Transverse colon (tissue), 4 donors: ENCODE measurements at places on chromosomes 12 and 14.

GRCh38 chr12:93578221-93578620 lies 5.7 kb downstream of the SOCS2 start:
- no peak for DNase-seq

- DNase-seq = peak; percentile 65
Measured at GRCh38 chr12:95173392-95174251, 43.6 kb downstream of the FGD6 start.

DNA sequence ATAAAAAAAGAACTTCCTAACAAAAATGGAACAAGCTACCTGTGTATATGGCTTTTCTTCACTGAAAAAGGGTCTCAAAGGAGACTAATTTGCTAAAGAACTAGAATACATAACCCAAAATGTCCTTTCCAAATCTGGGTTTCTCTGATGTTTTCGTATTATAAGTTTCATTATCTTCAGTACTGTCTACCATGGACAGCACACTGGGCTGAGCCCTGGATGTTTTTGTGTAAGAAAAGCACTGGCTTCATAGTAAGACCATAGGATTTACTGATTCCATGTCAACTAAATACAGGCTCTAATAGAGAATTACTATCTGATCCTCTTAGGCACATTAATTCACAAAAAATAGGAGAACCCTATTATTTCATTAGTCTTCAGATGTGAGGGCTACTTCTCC lies 94.3 kb upstream of the GPHB5 start:
- no peak for DNase-seq

GRCh38 chr14:102749393-102750305 lies 27.6 kb upstream of the TRAF3 start:
- no peak for DNase-seq

DNA sequence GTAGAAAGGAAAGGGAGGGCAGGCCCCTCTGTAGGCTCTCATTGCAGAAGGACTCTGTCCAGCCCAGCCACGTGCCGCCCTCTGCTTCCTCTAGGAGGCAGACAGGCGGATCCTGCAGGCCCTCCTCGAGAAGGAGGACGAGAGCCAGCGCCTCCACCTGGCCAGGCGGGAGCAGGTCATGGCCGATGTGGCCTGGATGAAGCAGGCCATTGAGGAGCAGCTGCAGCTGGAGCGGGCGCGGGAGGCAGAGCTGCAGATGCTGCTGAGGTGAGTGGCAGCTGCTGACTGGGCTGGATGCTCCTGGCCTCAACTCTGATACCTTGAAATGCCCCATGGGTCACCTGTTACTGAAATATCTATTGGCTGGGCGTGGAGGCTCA lies 10.9 kb downstream of the TCHP start:
- no peak for DNase-seq

DNA sequence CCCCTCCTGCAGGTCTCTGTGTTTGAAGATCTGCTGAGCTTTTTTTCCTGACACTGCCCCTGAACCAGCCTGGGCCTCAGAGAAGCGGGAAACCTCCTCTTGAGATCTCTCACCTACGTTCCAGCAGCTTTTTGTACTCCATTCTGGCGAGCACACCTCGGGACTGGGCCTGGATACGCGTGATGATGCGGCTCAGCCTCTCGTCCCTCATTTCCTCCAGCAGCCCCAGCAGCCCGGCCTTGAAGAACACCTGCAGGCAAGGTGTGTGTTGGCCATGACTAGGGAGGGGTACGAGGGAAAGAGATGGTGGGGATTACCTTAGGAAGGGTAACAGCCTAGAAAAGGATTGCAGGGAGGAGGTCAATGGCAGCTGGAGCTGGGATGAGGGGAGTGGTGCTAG lies 10.3 kb downstream of the MYH7 start:
- DNase-seq = no peak

DNA sequence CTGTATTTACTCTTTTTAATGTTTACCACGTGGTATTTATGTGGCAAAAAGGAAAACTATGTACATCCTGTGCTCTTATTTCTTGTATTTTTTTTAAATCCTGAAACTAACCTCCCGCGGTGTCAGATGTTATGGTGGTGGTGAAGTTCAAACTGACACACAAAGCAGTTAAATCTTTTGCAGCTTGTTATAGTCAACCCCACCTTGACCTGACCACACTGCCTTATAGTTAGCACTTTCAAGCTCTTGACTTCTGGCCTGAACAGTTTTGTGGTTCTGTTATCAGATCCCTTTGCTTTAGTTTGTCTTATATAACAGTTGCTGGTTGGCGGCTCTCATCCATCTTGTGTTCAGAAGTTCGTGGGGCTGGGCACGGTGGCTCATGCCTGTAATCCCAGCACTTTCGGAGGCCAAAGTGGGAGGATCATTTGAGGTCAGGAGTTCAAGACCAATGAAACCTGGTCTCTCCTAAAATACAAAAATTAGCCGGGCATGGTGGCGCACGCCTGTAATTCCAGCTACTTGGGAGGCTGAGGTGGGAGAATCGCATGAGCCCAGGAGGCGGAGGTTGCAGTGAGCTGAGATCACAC lies 2.1 kb downstream of the UNG start:
- DNase-seq = no peak

DNA sequence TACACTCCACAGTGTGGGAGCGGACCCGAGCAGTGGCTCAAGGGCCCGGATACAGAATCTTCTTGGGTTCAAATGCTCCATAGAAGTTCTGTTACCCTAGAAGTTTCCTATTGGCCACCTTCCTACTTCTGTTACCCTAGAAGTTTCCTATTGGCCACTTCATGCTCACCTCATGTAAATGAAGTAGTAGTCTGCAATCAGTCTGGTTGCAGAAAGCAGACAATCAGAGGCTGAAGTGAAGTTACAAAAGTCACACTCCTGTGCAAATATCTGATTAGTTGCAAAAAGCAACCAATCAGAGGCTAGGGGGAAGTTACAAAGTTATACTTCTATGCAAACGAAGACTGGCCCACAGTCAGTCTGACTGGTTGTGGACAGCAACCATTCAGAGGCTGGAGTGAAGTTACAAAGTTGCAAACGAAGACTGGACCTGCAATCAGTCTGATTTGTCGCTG lies 77.8 kb upstream of the CPNE8 start:
- no peak for DNase-seq

GRCh38 chr12:26869104-26869494 lies 36.1 kb upstream of the ITPR2 start:
- DNase-seq = no peak

- no peak for DNase-seq
Measured at GRCh38 chr12:96462571-96463280, 26.7 kb upstream of the CFAP54 start.

- DNase-seq = no peak
Measured at GRCh38 chr14:100333311-100333710, 10.2 kb downstream of the SLC25A47 start.

DNA sequence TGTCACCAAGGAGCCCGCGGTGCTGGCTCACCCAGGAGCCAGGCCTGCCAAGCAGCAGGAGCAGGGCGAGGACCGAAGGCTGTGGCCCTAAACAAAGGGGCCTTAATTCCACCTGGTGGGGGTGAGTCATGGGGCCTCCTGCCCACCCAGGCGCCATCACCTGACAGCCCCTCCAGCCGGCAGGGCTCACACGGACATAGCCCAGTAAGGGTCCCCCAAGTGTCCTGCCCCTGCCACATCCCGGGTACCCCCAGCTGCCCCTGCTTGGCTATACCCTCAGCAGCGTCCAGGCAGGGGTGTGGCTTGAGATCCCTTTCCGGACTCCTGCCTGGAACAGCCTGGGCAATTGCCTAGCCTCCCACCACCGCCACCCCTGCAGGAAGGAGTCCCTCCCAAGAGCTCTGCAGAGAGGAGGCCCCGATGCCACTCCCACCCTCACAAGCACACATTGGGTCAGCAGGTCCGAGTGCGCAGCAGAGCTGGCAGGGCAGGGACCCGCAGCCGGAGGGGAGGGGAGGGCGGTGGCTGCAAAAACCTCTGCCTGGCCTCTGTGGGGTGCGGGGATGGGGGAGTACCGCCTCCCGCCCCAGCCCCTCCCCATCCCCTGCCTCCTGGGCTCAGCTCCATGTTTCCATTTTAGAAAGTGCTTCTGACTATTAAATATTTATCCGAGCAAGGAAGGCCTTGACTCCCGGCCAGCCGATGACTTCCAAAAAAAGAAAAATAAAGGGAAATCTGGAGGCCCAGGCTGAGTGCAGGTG lies 4.6 kb downstream of the AHNAK2 start:
- no peak for DNase-seq

DNA sequence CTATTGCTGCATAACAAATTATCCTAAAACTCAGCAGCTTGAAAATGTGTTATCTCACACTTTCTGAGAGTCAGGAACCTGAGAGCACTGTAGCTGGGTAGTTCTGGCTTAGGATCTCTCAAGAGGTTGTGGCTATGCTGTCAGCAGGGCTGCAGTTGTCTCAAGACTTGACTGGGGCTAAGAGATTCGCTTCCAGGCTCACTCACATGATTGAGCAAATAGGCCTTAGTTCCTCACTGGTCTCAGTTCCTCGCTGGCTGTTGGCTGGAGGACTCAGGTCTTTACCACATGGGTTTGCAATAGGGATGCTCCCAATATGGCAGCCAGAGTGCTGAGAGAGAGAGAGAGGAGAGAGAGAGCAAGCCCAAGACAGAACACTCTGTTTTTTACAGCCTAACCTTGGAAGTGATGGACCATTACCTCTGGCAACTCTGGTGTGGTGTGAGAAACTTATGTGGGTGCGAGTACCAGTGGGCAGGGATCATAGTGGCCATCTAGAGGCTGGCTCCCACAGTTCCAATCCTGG lies 15.9 kb upstream of the DHRS2 start:
- no peak for DNase-seq

DNA sequence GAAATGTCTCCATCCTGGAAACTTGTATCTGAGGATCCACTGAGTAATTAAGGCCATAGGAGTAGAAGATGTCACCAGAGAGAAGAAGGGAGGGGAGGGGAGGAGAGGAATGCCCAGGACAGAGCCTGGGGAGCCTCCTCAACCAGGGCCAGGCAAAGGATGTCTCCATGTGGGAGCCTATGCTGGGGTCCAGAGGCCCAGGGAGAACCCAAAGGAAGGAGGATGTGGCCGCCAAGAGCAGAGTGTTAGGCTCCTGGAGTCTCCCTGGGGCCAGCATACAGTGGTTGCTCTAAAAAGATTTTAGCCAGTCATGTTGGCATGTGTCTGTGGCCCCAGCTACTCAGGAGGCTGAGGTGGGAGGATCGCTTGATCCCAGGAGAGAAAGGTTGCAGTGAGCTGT lies 92.6 kb downstream of the DICER1 start:
- DNase-seq = no peak

DNA sequence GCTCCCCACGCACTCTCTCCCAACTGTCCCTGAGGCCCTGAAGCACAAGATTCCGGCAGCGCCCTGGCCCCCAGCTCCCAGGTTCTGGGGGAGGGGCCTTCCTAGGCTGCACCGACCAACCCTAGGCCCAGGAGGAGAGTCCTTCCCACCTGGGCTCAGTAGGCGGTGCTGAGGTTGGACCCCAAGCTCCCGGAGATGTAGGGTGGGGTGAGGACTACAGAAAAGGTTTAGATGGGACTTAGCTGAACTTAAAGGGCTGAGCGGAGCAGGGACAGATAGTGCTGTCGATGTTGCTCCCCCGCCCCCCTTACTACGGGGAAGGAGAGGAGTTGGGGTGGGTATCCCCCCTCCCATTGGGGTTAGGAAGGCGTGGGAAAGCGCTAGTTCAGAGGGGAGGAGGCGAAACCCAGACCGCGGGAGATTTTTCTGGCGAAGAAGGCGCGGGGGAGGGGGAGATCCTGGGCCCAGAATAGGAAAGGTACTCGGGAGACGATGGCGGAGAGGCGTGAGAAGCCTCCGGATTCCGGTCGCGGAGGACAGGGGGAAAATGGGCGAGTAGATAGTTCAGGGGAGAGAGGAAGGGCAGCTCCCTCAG lies 4.2 kb upstream of the BAZ2A start:
- DNase-seq = peak; percentile 77

DNA sequence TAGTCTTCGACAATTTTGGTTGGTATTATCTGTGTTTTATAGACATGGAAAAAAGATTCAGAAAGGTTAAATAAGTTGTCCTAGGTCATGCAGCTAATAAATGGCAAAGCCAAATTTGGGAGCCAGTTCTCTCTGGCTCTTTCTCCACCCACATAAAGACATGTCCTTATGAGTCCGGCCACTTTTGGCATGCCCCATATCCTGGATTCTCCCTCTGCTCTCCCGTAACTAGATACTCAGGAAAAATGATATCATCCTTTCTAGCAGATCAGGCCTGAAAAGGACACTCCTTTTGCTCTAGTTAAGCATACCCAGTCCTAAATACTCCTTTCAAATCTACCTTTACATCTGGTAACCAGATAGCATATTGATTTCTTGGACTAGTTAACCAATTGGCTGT lies 64.4 kb downstream of the TTLL5 start:
- DNase-seq = no peak

DNA sequence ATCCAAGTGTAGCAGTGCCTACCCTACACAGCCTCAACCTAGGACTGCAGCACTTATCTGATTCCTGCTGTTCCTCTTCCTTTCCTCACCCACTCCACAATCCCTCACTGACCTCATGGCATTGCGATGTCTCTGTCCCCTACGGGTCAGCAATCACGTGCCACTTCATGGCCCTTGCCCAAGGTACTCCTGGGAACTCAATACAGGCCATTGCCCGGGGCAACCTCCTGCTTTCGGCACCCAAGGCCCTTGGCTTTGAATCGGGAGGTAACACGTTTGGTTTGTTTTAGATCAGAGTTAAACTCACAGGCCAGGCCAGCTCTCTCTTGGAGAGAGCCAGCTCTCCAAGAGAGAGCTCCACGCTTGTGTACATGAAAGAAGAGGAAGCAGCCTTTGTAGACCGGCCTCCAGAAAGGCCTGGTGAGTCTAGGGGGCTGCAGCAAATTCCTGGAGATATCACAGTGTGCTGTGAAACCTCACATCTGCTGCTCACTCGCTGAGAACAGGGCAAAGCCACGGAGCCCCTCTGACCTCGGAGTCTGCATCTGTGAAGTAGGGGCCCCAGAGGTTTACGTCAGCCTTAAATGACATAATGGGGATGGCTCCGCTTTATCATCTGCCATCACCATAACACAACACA lies 12.2 kb downstream of the CLMN start:
- no peak for DNase-seq

GRCh38 chr12:121176826-121177529 lies 33.0 kb upstream of the P2RX4 start:
- DNase-seq = no peak

DNA sequence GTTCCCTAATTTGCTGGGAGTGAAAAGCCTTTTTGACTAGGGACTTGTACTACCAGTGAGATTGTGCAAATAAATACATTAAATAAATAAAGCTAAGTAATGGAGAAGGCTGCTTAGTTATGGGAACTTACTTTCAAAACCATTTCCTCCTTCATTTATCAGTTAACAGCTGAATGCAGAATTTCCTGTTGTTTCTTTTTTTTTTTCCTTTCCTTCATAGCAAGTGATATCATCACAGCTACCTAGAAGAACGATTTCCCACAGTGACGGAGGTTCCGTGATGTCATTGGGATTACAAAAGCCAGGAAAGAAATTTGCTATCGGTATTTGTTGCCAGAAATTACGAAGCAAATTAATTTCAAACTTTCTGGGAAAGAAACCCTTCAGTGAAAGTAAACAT lies 42.1 kb upstream of the SOCS2 start:
- DNase-seq = no peak
